Stimulated activated CD4-positive, alpha-beta T cell treated with anti-CD3 and anti-CD28 coated beads, Interleukin-1b, Interleukin-23, amount 100 ng/mL, for 1 hour (primary cell): ENCODE measurements at places on chromosomes 3 and 15.

- DNase-seq: no peak
Observed at GRCh38 chr15:49045751-49046219, 461 bp downstream of the SECISBP2L start.

- DNase-seq: no peak
Observed at GRCh38 chr15:95591886-95592285, 738.6 kb upstream of the NR2F2 start.

- DNase-seq: no peak
Observed at GRCh38 chr3:30962084-30962483, 67.6 kb upstream of the GADL1 start.

- DNase-seq: no peak
Observed at GRCh38 chr15:33211176-33211808, 16.8 kb upstream of the FMN1 start.

- no peak for DNase-seq
Observed at GRCh38 chr15:47908950-47909670, 191.8 kb downstream of the SEMA6D start.

DNA sequence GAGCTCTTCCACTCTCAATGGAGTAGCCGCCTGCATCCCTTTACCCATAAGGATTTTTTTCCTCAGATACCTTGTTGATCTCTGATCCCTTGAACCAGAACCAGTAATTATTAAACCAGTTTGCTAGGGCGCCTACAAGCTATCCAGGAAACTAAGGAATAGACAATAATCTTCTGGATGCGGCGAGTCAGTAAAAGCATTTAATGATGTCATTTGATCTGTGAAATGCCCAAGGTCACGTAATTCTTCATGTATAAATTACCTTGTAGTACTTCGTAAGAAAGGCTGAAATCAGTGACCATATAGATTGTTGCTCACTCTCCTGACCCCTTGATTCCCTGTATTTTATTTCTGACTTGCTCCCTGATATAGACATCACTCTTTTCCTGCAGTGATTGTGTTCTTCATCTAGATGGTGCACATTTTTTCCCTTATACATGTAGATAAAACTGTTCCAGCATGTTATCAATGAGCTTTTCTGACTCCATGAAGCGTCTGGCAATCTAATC lies 548.6 kb upstream of the NAALADL2 start:
- DNase-seq: no peak
